NCI-H526 treated with DMSO at 0.1 percent for 48 hours (cell line): ENCODE measurements at places on chromosomes 4 and X.

- no peak for DNase-seq
Measured at GRCh38 chrX:2517055-2517454, 16.3 kb upstream of the DHRSX start.

DNA sequence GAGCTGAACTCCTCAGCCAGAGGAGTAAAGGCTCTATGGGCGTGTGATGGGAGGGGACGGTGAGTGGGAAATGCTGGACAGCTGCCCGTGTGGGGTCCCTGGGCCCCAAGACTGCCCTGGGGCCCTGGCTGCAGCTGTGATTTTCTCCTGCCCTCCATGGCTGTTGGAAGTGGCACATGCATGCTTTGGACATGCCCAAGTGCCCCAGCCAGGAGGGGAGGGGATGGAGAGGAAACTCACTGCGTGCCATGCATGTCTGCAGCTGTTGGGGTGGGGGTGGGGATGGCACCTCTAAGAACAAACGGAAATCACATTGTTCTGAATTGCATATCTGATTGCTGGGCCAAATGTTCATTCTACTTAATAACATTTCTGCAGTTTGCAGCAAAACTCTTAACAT is 52.4 kb downstream of the MID2 start:
- DNase-seq = no peak

DNA sequence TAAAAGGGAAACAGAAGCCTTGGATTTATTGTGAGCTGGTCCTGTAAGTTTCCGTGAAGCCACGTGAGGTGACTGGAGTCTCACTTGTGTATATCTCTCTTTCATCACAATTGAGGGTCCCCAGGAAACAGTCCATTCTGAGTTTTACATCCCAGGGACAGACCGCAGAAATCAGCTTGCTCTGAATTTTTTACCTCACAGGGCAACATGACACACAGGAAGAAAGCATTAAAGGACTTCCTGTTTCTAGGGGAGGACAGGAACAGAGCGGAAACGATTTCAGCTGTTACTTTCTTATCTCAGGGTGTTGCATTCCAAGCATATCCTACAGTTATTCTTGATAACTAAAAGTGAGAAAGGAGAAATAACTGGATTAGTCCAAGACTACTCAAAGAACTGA is 553.5 kb downstream of the TRAM1L1 start:
- no peak for DNase-seq

GRCh38 chr4:135371137-135371536 is 1169.5 kb upstream of the PABPC4L start:
- DNase-seq = no peak

DNA sequence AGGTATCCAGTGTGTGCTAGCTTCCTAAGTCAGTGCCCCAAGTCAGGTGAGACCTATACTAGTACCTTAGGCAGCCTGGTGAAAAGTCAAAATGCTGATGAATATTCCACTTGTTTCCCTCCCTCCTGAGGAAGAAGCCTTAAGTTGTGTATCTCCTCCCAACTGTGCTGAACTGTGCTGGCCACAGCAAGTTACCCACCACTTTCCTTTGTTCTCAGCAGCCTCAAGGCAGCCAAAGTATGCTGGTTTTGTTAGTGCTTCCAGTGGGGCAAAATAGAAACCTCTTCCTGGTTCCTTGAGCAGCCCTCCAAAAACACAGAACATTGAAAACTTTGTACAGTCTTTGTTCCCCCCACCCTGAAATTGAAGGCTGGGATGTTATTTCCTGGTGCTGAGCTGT is 13.9 kb downstream of the ATG4A start:
- no peak for DNase-seq

GRCh38 chr4:139670775-139671174 is 5.2 kb downstream of the MGST2 start:
- DNase-seq = no peak

DNA sequence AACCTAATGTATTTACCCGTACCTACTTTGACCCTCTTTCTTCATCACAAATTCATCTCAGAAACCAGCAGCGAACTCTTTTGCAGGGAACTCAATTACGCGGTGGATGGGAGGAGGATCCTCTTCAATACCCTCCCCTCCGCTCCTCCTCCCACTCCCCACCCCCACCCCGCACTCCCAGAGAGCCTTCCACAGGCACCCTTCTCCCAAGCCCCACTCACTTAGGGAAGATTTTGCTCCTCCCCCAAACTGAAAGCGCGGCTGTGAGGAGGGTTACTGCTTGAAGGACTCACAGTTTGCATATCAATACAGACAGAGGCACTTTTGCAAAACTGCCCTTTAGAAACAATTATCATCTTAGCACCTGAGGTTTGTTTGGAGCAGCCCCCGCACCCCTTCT is 960 bp upstream of the IL1RAPL1 start:
- DNase-seq = no peak

DNA sequence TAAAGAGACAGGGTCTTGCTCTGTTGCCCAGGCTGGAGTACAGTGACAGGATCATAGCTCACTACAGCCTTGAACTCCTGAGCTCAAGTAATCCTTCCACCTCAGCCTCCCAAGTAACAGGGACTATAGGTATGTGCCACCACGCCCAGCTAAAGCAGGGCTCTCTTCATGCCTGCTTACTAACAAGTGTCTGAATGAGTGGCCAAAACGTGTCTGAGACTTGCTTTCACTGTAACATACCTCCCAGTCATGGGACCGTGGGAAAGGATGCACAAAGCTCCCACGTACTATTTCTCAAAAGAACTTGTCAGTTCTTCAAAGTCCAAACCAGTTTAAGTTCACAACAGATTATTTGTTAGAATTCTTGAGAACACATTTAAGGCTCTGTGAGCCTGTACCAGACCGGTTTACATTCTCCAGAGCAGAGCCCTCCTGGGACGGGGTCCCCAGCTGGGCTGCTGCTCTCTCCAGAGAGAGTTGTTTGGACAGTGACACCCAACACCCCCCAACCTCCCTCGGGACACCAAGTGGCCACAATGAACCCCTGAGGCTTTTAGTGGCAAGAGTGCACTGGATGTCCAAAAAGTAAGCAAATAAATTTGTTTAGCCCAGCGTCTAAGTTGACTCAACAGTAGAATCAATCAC is 24.1 kb downstream of the SH3KBP1 start:
- no peak for DNase-seq

GRCh38 chrX:129640737-129641136 is 14.0 kb downstream of the APLN start:
- no peak for DNase-seq

DNA sequence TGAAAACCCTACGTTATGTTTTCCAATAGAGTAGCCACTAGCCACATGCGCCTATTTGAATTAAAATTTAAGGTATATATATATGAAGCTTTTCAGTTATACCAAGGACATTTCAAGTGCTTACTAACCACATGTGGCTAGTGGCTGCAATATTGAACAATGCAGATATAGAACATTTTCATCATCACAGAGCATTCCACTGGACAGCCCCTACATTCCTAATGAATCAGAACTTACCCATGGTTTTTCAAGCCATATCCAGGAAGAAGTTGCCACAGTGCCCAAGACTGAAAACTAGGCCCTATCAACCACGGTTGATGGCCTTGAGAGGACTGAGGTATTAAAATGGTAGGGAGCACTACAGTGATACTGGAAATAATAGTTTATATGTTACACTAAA is 29.7 kb downstream of the NEK1 start:
- no peak for DNase-seq

- no peak for DNase-seq
Measured at GRCh38 chr4:151246742-151247141, 30.2 kb upstream of the PRSS48 start.

- no peak for DNase-seq
Measured at GRCh38 chr4:14631806-14632440, 370.4 kb upstream of the CPEB2 start.

- no peak for DNase-seq
Measured at GRCh38 chr4:188864741-188865140, 725.5 kb downstream of the TRIML1 start.

GRCh38 chr4:98248934-98249333 is 12.2 kb upstream of the RAP1GDS1 start:
- DNase-seq = no peak

DNA sequence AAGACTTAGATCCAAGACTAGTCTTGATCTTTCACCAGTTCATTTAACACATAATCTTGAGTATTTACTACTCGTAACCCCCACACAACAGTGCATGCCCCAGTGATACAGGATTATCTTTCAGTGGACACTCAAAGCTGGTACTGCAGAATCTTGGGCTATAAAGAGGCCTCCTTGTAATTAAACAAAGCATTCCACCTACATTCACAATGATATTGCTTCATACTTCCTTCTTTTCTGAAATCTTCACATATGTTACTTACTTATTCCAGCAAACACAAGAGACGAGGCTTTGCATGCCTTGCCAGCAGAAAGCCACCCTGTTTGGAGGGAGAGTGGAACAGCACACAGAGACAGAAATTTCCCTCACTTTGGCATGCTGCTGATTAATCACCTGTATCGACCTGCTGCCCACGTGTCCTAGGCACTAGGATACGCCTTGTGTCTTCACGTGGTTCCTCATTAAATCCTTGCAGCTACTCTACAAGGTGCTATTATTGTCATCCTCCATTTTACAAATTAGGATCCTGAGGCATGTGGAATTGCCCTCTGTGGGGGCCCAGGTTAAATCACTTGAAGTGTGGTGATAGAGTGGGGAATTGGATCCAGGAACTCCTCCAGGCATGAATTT is 77.3 kb downstream of the FAM184B start:
- no peak for DNase-seq

DNA sequence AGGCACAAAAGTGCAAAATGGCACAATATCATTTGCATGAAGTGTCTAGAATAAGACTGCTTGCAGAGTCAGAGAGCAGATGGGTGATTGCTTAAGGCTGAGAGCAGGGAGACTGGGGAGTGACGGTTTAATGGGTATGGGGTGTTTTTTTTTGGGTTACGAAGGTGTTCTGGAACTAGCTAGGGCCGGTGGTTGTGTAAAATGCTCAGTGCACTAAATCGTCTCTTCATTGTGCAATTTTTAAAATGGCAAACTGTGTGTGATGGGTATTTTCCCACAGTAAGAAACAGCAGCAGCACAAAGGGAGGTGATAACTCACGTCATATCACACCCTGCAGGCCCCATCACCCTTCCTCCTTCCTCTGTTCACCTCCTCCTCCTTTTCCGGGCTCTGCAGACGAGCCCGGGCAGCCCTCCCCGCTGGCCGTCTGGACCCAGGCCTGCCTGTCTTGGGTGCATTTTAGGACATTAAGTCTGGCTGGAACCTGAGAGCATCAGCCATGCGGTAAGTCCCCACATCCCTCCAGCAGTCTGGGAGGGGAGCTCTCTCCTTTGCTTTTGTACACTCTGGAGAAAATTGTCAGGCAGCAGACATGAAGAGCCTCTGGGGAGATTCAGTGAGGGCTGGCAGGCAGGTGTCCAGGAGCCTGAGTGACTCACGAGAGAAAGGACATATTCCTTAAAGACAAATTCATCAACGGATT is 42.7 kb downstream of the ASMT start:
- no peak for DNase-seq
